ENCODE measurements at places on chromosomes 6 and 20. TPM values are rescaled to one million over a fixed set of nuclear protein-coding genes. Genes with fewer than 3 reads are reported as not detected.

The KCNS1 gene
- 0.34 TPM for polyA plus RNA-seq

GRCh38 chr6:97656706-97657350, 373.8 kb upstream of the MMS22L start:
- H3K27ac ChIP-seq = no peak overlapping the region
- DNase-seq = no peak
- no peaks in the 10 kb centered on the region for H3K27me3 ChIP-seq
- no peak overlapping the region for H3K4me3 ChIP-seq
- H3K36me3 ChIP-seq = no peaks in the 10 kb centered on the region

- peak overlapping the region; percentile 91 for H3K27ac ChIP-seq
- no peaks in the 10 kb centered on the region for H3K27me3 ChIP-seq
- DNase-seq = peak; percentile 30
- H3K36me3 ChIP-seq = no peaks in the 10 kb centered on the region
- H3K4me3 ChIP-seq = peak overlapping the region; percentile 95
- peaks cover 7% of the 10 kb centered on the region for H3K4me1 ChIP-seq
These were observed 997 bp upstream of the FBXO30 start for GRCh38 chr6:145815309-145816274.

DNA sequence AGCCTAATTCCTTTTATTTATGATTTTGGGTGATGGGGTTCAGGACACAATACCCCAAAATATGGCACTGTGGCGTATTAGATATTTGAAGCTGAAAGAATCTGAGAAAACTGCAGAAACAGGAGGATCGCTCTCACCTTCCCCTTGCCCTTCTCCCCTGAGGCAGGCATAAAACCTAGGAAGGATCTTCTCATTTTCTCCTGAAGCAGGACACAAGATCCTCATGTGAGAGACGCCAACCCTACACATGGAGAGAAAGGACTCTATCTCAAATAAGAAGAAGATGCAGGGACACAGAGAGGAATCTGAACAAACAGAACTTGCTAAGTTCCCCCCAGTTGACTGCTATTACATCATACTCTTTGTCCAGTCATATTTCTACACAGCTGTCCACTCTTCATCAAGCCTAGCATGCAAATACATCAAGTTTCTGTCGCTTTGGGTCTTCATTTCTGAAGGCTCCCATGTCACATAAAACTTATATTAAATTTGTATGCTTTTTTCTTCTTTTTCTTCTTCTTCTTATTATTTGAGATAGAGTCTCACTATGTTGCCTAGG, 109.0 kb downstream of the DTNBP1 start:
- no peaks in the 10 kb centered on the region for H3K27me3 ChIP-seq
- H3K4me1 ChIP-seq = no peaks in the 10 kb centered on the region
- no peak overlapping the region for H3K4me3 ChIP-seq
- no peaks in the 10 kb centered on the region for H3K36me3 ChIP-seq
- H3K27ac ChIP-seq = no peak overlapping the region
- no peak for DNase-seq

- H3K4me1 ChIP-seq = no peaks in the 10 kb centered on the region
- H3K27ac ChIP-seq = no peak overlapping the region
- no peak overlapping the region for H3K4me3 ChIP-seq
- no peaks in the 10 kb centered on the region for H3K36me3 ChIP-seq
These were observed 1.9 kb downstream of the C6orf58 start for GRCh38 chr6:127578900-127579299.

- H3K27me3 ChIP-seq = no peaks in the 10 kb centered on the region
- no peaks in the 10 kb centered on the region for H3K36me3 ChIP-seq
- H3K4me1 ChIP-seq = no peaks in the 10 kb centered on the region
- DNase-seq = no peak
- no peak overlapping the region for H3K27ac ChIP-seq
These were observed 230.9 kb downstream of the FOXC1 start for GRCh38 chr6:1840491-1841121.
